Astrocyte (in vitro differentiated cells and primary cell): ENCODE measurements at places on chromosomes 1 and 21.

DNA sequence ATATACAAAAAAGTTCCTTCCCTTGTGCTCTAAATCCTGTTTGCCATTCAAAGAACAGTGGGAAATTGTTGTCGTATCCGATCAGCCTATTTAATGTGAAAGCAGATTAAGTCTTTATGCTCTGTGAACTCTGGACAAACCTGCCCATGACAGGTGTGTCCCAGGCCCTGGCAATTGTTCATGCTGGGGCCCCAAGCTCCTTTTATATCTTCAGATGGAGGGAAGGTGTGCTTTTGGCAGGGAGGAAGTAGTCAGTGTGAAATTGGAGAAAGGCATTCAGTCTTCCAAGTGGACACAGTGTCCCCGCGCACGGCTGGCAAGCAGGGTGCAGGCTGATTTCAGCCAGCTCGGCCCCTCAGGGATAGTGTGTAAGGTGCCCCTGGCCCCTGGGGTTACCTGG lies 135.1 kb upstream of the F3 start:
- DNase-seq = no peak

GRCh38 chr1:29686012-29686930 lies 449.9 kb downstream of the PTPRU start:
- DNase-seq = no peak

GRCh38 chr21:31124010-31124409 lies 85.7 kb upstream of the KRTAP19-8 start:
- DNase-seq = no peak

DNA sequence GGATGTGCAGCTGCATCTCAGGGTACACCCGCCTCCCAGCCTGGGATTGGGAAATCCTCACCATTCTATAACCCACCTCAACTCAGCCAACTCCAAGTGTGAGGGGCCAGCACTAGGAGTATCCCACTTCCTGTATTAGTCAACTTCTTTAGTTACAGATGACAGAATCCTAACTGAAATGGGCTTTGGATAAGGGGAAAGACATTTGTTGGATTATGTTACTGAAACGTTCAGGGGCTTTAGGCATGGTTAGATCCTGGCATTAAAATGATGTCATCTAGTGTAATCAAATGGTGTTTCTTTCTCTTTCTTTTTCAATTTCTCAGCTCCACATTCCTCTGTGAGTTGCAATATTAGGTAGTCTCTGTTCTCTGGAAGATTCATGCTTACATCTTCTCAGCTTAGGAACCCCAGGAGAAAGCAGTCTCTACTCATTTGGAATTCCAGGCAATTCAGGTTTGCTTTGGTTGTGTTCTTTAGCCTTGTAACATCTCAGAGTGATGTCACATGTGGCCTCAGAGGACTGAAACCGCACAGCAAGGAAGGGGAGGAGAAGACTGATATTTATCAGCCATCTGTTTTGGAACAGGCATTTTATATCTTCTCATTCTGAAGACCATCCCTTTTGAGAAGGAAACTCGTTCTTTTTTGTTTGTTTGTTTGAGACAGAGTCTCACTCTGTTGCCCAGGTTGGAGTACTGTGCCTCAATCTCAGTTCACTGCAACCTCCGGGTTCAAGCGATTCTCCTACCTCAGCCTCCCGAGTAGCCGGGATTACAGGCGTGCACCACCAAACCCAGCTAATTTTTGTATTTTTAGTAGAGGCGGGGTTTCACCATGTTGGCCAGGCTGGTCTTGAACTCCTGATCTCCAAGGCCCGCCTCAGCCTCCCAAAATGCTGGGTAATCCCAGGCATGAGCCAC lies 18.9 kb upstream of the TMEM54 start:
- DNase-seq = peak; percentile 57

DNA sequence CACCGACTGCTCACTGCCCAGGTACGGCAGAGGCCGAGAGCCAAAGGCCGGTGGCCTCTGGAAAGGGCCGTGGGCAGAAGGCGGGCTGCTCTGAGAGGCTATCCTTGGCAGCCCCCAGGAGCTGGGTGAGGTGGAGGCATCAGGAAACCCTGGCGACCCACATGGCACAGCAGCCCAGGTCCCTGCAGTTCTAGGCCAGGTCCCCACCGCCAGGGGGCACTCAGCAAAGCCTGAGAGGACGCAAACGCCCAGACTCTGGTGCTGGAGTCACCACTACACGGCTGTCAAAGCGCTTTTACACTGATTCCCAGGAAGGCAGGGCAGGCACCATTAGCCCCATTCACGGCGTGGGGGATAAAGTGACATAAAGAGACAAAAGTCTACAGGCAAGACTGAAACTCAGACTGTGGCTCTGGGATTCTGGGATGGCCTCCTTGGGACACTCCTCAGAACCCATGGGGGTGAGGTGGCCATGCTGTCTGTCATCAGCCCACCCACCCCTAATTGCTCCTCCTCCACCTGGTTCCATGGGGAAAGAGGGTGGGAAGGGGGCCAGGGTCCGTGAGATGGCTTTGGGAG lies 4.9 kb downstream of the PLEKHG5 start:
- DNase-seq = peak; percentile 47

GRCh38 chr1:9612162-9612845 lies 23.6 kb downstream of the TMEM201 start:
- DNase-seq = no peak

DNA sequence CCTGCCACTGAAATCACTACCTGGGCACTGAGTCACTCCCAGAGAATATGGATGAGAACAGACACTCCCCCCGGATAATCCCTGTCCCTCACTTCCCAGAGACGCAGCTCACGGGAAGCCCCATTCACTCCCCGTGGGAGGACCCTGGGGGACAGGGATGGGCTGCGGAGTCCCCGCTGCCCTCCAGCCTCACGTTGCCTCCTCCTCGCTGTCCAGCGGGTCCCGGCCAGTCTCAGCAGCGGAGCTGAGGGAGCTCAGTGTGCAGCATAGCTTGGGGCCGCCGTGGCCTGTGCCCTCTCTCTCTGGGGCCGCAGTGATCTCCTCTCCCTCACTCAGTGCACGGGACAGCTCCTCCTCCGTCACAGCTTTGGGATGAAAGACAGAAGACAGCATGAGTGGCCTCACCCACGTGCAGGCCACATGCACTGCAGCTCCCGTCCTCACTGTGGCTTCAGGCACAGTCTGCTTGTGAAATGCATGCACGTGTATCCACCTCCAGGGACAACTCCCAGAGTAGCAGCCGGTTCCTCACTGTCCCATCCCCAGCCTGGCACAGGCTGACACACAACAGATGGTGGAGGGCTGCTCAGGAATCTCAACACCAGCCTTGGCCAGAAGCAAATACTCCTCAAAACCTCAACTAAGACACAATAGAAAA lies 7.4 kb downstream of the CFAP410 start:
- no peak for DNase-seq

- DNase-seq = no peak
These were observed 1.8 kb downstream of the PLEKHO1 start for GRCh38 chr1:150151291-150152181.

GRCh38 chr1:192808518-192809306 lies at the start of gene RGS2:
Gene RGS2 (plus strand): TSS chr1:192809039. CDS start chr1:192809072, 33 bp downstream.
- peak; percentile 88 for DNase-seq

DNA sequence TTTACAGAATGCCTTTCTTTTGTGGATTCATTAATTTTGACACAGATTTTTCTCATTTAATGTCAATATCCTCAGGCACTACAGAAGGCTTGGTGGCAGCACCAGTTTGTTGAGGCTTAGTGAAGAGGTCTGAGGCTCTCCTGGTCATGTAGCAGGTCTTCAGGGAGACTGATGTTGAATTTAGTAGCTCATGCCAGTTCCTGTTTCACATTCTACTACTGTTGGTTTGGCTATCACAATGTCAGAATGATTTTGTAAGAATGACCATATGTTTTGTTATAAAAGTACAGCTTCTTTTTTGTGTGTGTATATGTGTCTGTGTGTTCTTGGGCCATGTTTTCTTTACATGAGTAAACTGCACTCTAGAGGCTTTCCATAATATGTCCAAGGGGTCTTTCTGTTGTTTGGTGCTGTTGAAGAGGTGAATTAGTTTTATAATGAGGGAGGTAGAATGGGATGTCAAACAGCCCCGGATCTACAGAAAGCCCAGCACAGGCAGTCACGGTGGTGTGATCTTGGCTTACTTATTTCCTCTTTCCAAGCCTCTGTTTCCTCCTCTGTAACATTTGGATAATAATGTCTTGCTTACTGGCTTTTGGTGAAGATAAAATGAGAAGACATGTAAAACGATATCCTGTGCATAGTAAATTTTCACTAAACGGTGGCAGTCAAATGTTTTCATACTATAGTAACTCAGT lies 32.0 kb downstream of the C1orf21 start:
- DNase-seq = no peak

- DNase-seq = no peak
These were observed 33.2 kb upstream of the KIAA0040 start for GRCh38 chr1:175225805-175226129.

GRCh38 chr21:41068496-41068895 lies 99.5 kb upstream of the BACE2 start:
- no peak for DNase-seq

- no peak for DNase-seq
These were observed 156.7 kb downstream of the ACTL8 start for GRCh38 chr1:17911791-17912190.

DNA sequence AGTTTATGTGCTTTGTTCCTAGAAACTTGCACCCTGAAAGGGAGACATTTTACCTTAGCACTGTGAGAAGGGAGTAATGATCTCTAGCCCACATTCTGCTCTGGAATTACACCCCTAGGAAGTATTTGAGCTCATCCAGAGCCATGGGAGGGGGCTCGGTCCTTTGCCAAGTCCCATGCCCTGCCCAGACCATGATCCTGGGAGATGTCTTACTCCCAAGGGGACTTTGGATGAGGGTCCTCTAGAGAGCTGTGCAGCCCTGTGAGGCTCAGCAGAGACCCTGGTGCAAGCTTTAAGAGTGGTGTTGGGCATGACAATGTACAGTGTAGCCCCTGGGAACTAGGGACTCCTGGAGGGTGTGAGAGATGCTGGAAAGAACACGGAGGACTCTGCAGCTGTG lies 241.4 kb downstream of the HHAT start:
- DNase-seq = no peak

DNA sequence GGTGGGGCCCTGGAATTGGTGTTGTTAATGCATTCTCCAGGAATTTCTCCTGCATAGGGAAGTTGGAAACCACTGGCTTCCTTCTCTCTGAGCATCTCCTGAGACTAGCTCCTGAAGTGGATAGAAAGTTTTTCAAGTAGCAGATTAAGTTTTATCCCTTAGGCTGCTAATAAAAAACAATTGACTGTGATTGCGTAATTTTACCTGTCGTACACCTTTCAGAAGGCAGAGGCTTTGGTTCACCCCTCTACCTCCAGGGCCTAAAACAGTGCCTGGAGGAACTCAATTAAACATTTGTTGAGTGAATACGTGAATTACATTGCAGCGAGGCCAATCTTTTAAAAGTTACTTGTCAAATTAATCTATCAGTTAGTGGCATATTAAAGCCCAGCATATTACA lies 3.4 kb downstream of the ITSN1 start:
- no peak for DNase-seq

GRCh38 chr1:3111348-3112021 lies 42.5 kb downstream of the PRDM16 start:
- no peak for DNase-seq

DNA sequence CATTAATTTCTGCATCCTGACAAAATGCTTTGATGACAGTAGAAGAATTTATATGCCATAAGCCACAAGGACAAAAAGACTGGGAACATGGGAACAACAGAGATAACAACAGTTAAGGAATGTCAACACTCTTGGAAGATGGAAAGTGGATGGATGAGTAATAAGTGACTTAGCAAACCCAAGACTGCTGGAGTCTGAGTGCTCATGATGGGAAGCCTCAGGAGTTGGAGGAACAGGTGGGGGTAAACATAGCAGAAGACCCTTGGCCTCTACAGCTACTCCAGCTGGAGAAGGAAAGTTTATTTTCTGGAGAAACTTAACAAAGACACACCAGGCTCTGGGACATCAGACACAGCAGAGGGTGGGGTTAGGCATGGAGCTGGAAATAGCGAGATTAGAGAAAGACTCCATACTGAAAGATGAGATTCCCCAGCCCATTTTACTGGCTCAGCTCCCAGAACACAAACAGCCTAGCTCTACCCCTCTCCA lies 13.6 kb downstream of the G0S2 start:
- peak; percentile 51 for DNase-seq

DNA sequence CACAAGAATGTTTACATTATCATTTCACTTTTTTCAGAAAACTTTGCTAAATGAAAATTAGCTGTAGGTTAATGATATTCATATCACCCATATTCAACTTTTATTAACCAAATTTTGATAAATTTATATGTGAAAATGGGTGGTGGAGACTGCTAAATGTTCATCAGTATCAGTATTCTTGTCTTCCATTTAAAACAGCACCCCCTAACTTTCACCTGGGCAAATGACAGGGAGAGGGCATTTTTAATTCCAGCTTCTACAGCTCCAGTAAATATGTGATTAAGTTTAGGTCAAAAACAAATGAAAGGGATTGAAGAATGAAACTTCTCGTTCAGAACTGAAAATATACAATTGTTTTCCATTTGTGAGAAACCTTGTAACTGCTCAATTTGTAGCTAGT lies 722.2 kb downstream of the KCNT2 start:
- DNase-seq = no peak

- no peak for DNase-seq
These were observed 27.5 kb upstream of the NCAM2 start for GRCh38 chr21:20970691-20971090.

DNA sequence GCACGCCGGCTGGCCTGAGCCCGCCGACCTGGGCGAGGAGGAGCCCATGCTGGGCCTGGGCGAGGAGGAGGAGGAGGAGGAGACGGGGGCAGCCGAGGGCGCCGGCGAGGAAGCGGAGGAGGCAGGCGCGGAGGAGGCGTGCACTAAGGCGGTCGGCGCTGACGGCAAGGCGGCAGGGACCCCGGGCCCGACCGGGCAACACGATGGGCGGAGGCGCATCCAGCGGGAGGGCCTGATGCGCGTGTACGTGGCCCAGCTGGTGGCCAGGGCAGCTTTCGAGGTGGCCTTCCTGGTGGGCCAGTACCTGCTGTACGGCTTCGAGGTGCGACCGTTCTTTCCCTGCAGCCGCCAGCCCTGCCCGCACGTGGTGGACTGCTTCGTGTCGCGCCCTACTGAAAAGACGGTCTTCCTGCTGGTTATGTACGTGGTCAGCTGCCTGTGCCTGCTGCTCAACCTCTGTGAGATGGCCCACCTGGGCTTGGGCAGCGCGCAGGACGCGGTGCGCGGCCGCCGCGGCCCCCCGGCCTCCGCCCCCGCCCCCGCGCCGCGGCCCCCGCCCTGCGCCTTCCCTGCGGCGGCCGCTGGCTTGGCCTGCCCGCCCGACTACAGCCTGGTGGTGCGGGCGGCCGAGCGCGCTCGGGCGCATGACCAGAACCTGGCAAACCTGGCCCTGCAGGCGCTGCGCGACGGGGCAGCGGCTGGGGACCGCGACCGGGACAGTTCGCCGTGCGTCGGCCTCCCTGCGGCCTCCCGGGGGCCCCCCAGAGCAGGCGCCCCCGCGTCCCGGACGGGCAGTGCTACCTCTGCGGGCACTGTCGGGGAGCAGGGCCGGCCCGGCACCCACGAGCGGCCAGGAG lies 7.2 kb upstream of the IBA57 start:
- DNase-seq = no peak

- no peak for DNase-seq
These were observed 17.4 kb downstream of the MAST2 start for GRCh38 chr1:45820788-45821187.

- no peak for DNase-seq
These were observed 11.5 kb upstream of the TAS1R2 start for GRCh38 chr1:18870957-18871356.
